Adrenal gland (tissue), 19 donors: ENCODE measurements at places on chromosomes 2 and 18. TPM values are rescaled to one million over a fixed set of nuclear protein-coding genes. Genes with fewer than 3 reads are reported as not detected.
A peak's percentile ranks its signal among the peaks of the same experiment; 100 is the strongest.

PDCD1 gene
- 0.84 TPM for total RNA-seq

FLACC1 gene
- 4.3 TPM for total RNA-seq

GRCh38 chr2:61017556-61018317, at the start of the genes PEX13 and PUS10:
TSS of gene PEX13 (plus strand) at chr2:61017720. CDS start at chr2:61017760, 40 bp downstream.
TSS of gene PUS10 (minus strand) at chr2:61018255. CDS start at chr2:61011890, 6,365 bp downstream.
- peak; percentile 78 for DNase-seq
- no peaks in the 10 kb centered on the region for H3K36me3 ChIP-seq
- H3K27ac ChIP-seq: peak within 1 kb of the TSS; percentile 85
- no peaks in the 10 kb centered on the region for H3K27me3 ChIP-seq

- no peaks in the 10 kb centered on the region for H3K4me1 ChIP-seq
- no peak for DNase-seq
- no peak overlapping the region for H3K4me3 ChIP-seq
- no peaks in the 10 kb centered on the region for H3K27me3 ChIP-seq
Observed at GRCh38 chr18:45539491-45539891, 75.8 kb upstream of the SLC14A2 start.

- no peaks in the 10 kb centered on the region for H3K4me1 ChIP-seq
- no peak for DNase-seq
Observed at GRCh38 chr18:21714474-21714873, 9.9 kb upstream of the ABHD3 start.

- no peak overlapping the region for H3K4me3 ChIP-seq
- DNase-seq: no peak
- no peak overlapping the region for H3K27ac ChIP-seq
- peaks cover 28% of the 10 kb centered on the region for H3K4me1 ChIP-seq
- no peaks in the 10 kb centered on the region for H3K36me3 ChIP-seq
Observed at GRCh38 chr2:216194013-216194412, 84.9 kb downstream of the XRCC5 start.

DNA sequence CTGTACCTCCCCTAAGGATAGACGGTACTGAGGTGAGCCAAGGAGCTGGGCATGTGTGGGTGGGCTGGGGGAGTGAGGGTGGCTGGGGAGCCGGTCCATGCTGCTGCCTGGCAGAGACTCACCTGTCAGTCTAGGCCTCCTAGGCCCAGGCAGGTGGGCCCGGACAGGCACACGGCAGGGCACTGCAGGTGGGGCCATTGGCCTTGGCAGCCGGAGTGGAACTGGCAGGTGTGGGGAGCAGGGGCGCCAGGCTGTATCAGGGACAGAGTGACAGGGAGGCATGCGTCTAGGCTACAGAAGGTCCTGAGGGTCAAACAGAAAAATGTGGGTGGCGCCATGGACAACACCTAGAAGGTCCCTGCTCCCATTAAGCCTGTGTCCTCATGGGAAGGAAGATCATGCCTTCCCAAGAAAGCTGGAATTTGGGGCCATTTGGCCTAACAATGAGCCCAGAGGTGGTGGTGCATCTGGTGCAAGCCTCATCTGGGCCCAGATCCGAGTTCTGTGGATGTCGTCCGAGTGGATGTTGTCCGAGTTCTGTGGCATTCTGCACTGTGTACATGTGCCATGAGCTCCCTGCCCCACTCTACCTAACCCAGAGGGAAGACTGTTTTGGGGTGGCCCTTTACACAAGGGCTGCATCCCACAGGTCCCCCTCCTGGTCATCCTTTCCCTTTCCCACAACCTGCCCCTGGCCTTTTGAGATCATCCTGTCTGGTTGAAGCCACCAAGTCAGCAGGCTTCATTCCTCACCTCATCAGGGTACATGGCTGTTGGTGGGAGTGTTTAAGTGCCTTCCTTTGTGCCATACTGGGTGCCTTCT, 249.7 kb downstream of the GLI2 start:
- no peaks in the 10 kb centered on the region for H3K27me3 ChIP-seq
- no peak for DNase-seq
- no peaks in the 10 kb centered on the region for H3K4me1 ChIP-seq
- H3K27ac ChIP-seq: no peak overlapping the region
- no peak overlapping the region for H3K4me3 ChIP-seq

DNA sequence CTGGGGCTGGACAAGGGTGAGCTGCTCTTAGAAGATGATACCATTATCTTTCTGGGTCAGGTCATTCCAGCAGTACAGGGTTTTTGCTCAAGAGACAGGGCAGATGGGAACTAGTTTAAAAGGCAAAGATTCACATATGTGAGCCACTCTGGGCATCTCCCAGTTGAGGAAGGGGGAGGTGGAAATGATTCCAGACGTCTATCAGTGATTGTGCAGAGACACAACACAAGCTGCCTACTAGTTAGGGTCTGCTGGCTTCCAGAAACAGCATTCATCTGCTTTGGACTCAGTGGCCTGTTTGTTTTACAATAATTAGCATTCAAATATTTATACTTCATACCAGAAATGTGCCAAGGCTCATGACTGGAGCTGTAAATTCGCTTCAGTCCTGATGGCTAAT, 32.3 kb downstream of the ST6GAL2 start:
- no peak for DNase-seq
- no peak overlapping the region for H3K27ac ChIP-seq
- H3K27me3 ChIP-seq: no peaks in the 10 kb centered on the region
- no peak overlapping the region for H3K4me3 ChIP-seq
- no peaks in the 10 kb centered on the region for H3K36me3 ChIP-seq

- H3K36me3 ChIP-seq: no peaks in the 10 kb centered on the region
- no peaks in the 10 kb centered on the region for H3K4me1 ChIP-seq
- no peak for DNase-seq
Observed at GRCh38 chr2:133892352-133892913, 324.2 kb upstream of the NCKAP5 start.

MRO gene
- 2.2 TPM for total RNA-seq

GPR45 gene
- not detected for total RNA-seq

MBD5 gene
- 40.2 TPM for total RNA-seq

MYO3B gene
- total RNA-seq: not detected

WBP1 gene
- total RNA-seq: 67.5 TPM

DNA sequence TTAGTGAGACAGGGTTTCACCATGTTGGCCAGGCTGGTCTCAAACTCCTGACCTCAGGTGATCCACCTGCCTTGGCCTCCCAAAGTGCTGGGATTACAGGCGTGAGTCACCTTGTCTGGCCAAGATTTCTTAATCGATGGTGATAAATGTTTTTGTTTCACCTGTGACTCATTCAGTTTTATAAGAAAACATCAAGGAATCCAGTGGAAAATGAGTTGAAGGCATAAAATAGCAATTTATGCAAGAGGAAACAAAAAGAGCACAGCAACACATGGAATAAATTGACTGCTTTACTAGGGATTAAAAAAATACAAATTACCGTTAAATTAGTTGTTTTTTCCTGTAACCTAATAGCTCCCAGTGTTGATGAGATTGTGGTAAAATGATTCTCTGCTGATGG, 80.2 kb downstream of the CDK15 start:
- DNase-seq: no peak
- H3K27me3 ChIP-seq: no peaks in the 10 kb centered on the region
- no peak overlapping the region for H3K27ac ChIP-seq
- H3K4me3 ChIP-seq: no peak overlapping the region
- H3K4me1 ChIP-seq: no peaks in the 10 kb centered on the region

GRCh38 chr2:70733646-70734180, 34.3 kb downstream of the ADD2 start:
- H3K4me3 ChIP-seq: no peak overlapping the region
- no peak for DNase-seq
- peaks cover 4% of the 10 kb centered on the region for H3K27me3 ChIP-seq
- H3K4me1 ChIP-seq: no peaks in the 10 kb centered on the region
- H3K36me3 ChIP-seq: no peaks in the 10 kb centered on the region
- H3K27ac ChIP-seq: no peak overlapping the region

STK25 gene
- 170 TPM for total RNA-seq

SCN3A gene
- 1.2 TPM for total RNA-seq

- no peak for DNase-seq
- no peak overlapping the region for H3K27ac ChIP-seq
- H3K27me3 ChIP-seq: no peaks in the 10 kb centered on the region
- no peak overlapping the region for H3K4me3 ChIP-seq
Observed at GRCh38 chr2:10837298-10838266, 25.0 kb upstream of the PDIA6 start.

KCNG2 gene
- total RNA-seq: 0.06 TPM

DNA sequence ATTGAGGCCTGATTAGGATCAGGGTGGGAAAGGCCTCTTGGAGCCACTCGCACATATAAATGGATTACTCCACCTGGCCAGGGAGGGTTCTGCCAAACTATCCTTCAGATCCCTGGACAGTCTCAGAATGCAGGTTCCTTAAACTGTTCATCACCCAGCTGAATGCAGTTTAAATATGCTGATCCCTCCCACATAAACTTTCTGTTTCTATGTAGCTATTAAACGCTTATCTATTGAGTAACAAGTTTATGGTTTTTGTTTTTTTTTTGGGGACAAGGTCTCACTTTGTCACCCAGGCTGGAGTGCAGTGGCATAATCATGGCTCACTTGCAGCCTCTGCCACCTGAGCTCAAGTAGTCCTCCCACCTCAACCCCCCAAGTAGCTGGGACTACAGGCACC, 1.9 kb downstream of the CAD start:
- H3K4me1 ChIP-seq: peaks cover 3% of the 10 kb centered on the region
- no peaks in the 10 kb centered on the region for H3K27me3 ChIP-seq
- peaks cover 30% of the 10 kb centered on the region for H3K36me3 ChIP-seq

PRKAG3 gene
- total RNA-seq: not detected

DSG1 gene
- total RNA-seq: not detected

GRCh38 chr2:22626621-22627020, 758.4 kb upstream of the KLHL29 start:
- no peaks in the 10 kb centered on the region for H3K4me1 ChIP-seq
- H3K27ac ChIP-seq: no peak overlapping the region

DNA sequence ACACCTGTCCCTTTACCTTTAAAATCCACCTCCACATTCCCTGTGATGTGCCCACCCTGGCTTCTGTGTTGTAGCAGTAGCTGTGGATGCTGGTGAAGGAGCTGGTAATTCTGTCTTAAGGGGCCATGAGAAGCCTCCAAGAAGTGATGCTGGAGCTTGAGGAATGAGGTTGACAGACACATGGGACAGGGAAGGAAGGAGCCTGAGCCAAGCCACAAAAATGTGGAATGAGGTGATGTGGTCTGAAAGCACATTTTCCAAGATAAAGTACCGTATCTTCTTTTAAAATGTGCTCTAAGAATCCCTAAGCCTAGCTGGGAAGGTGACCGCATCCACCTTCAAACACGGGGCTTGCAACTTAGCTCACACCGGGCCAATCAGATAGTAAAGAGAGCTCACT, 31.2 kb downstream of the VWA3B start:
- no peak overlapping the region for H3K27ac ChIP-seq
- no peak overlapping the region for H3K4me3 ChIP-seq
- no peaks in the 10 kb centered on the region for H3K36me3 ChIP-seq
- H3K27me3 ChIP-seq: no peaks in the 10 kb centered on the region
- DNase-seq: no peak

CCDC141 gene
- 4.5 TPM for total RNA-seq

CRYBA2 gene
- not detected for total RNA-seq

- no peak overlapping the region for H3K4me3 ChIP-seq
- H3K36me3 ChIP-seq: no peaks in the 10 kb centered on the region
- peaks cover 9% of the 10 kb centered on the region for H3K4me1 ChIP-seq
- DNase-seq: no peak
Observed at GRCh38 chr2:237298151-237299118, 115.5 kb downstream of the COL6A3 start.

GRCh38 chr2:224611938-224612337, 26.8 kb upstream of the CUL3 start:
- no peak overlapping the region for H3K27ac ChIP-seq
- no peaks in the 10 kb centered on the region for H3K27me3 ChIP-seq
- H3K4me1 ChIP-seq: no peaks in the 10 kb centered on the region
- no peak for DNase-seq
- H3K36me3 ChIP-seq: no peaks in the 10 kb centered on the region

DNA sequence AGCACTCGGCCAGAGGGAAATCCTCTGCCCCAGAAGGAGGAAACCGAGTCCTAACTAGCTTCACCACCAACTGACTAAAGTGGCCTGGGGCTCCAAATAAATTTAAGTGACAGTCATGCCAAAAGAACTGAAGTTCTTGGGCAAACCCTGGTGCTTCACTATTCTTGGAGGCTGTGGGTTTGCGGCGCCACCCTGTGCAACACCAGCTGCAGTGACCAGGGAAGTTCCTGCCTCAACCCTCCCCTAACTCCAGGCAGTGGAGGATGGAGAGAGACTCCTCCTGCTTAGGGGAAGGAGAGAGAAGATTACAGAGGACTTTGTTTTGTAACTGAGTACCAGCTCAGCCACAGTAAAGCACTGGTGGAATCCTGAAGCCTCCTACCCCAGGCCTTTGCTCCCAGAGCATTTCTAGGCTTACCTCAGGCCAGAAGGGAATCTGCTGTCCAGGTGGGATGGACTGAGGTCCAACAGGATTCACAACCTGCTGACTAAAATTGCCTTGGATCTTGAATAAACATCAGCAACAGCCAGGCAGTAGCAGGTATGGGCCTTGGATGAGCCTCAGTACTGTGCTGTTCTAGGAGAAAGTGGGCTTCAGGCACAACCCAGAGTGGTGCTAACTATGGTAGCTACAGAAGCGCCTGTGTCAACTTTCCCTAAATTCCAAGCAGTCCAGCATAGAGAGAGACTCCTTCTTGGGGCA, 29.4 kb upstream of the BMP10 start:
- H3K4me3 ChIP-seq: no peak overlapping the region
- peaks cover 4% of the 10 kb centered on the region for H3K27me3 ChIP-seq
- no peaks in the 10 kb centered on the region for H3K36me3 ChIP-seq
- H3K4me1 ChIP-seq: no peaks in the 10 kb centered on the region
- DNase-seq: no peak

DNA sequence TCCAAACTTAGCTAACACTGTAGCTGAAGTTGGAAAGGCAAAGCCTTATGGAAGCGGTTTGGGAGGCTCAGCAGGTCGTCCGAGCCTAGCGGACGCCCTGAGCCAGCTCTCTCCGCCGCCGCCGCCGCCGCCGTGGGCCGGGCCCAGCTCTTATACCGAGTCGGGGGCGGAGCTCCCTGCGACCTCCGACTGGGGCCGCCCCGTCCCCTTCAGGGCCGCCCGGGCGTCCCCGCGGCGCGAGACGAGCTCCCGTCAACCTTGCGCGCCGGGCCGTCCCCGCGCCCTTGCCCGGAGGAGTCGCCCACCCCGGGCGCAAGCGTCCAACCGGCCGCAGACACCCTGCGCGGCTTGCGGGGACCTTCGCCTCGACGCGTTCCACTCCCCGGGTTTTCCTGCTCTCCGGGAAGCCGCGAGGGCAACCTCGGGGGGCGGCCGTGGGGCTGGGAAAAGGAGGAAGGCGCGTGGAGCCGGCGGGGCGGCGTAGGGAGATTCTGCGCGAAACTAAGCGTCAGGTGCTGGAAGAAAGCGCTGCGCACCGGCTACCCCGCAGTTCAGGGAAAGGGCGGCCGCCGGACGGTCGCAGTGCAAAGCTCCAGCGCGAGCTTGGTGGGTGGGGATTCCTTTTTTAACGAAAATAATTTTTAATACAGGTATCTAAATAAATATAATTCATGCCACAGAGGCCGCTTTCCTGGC, at the start of gene SLC40A1:
Gene SLC40A1, minus strand, starts transcription at position 129 of the 696 bp plus-strand sequence. CDS start 326 bp downstream, outside the sequence.
- peaks cover 38% of the 10 kb centered on the region for H3K4me1 ChIP-seq
- no peaks in the 10 kb centered on the region for H3K36me3 ChIP-seq
- DNase-seq: peak; percentile 90
- H3K4me3 ChIP-seq: peak within 1 kb of the TSS; percentile 81

DNA sequence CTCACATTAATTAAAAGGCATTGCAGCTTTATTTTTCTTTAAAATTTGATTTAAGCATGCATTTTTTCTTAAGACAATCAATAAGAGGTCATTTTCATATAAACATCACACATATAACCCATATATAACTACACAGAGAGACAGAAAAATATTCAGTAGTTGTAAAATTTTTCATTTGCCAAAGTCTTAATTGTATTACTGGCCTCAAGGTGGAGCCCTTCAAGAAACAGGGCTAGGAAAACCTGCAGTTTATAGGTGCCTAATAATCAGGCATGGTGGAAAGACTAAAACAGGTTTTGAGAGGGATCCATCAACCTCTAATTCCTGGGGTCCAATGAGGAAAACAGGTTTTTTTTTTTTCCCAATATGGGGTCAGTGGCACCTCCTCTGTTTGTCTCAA, 71.3 kb upstream of the ZNF804A start:
- H3K27me3 ChIP-seq: no peaks in the 10 kb centered on the region
- H3K36me3 ChIP-seq: no peaks in the 10 kb centered on the region
- no peak for DNase-seq
- H3K4me1 ChIP-seq: no peaks in the 10 kb centered on the region
